ENCODE measurements at places on chromosomes 16 and 17. TPM values are rescaled to one million over a fixed set of nuclear protein-coding genes. Genes with fewer than 3 reads are reported as not detected.

CHST4 gene
- total RNA-seq = not detected

- DNase-seq = peak; percentile 93
Observed at GRCh38 chr17:48074322-48075081, 26.3 kb downstream of the NFE2L1 start.

- DNase-seq = no peak
Observed at GRCh38 chr17:81561494-81561885, 9.3 kb upstream of the FAAP100 start.

TBC1D3L gene
- total RNA-seq = 13.6 TPM

KCNJ18 gene
- total RNA-seq = not detected

DNA sequence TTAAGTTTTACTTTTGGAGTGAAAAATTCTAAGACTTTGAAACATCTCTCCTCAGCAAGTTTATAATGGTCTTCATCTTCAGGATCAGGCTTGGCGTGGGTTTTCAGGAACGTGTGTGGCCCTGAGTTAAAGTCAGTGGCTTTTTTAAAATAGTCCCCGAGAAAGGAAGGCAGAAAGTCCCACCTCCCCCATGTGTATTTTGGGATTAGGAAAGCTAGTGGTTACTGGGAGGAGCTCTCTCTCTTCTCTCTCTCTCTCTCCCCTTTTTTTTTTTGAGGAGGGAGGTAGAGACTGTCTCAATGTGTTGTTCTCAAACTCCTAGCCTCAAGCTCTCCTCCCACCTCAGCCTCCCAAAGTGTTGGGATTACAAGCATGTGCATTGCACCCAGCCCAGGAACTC, 213.2 kb downstream of the IRX3 start:
- DNase-seq = no peak

PYDC1 gene
- total RNA-seq = not detected

CD19 gene
- 0.46 TPM for total RNA-seq
